Vagina (tissue), 2 donors: ENCODE measurements at places on chromosomes 4 and X.

DNA sequence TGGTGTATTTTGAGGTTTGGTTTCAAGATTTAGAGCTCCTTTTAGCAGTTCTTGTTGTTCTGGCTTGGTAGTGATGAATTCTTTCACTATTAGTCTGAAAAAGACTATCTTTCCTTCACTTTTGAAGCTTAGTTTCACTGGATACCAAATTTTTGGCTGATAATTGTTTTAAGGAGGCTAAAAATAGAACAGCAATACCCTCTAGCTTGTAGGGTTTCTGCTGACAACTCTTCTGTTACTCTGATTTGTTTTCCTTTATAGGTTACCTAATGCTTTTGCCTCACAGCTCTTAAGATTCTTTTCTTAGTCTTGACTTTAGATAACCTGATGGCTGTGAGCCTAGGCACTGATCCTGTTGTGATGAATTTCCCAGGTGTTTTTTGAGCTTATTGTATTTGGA, 33.6 kb upstream of the HEPH start:
- DNase-seq, result no peak

- no peak for DNase-seq
Observed at GRCh38 chrX:70421618-70422017, 1.5 kb upstream of the GDPD2 start.

- no peak for DNase-seq
Observed at GRCh38 chr4:137663251-137664045, 131.2 kb upstream of the PCDH18 start.

- DNase-seq, result no peak
Observed at GRCh38 chrX:151175283-151176062, 911 bp upstream of the GPR50 start.

DNA sequence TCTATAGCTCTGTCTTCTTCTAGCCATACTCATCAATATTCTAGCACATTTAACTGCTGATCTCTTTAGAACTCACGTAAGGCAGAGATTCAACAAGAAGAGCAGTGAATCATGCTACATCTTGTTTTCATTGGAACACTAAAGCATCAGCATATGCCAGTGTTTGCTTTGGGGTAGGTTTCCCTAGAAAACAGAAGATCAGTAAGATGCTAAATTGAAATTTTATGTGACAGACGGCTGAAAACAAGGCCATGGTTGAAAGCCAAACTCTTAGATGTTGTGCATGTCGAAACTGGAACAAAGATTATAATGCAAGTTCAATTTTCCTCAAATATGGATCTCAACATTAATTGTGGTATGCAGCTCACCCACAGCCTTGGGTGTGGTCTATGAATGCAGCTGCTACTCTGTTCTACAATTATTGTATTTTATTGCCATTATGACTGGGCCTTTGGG, 107.6 kb downstream of the PDLIM5 start:
- no peak for DNase-seq

DNA sequence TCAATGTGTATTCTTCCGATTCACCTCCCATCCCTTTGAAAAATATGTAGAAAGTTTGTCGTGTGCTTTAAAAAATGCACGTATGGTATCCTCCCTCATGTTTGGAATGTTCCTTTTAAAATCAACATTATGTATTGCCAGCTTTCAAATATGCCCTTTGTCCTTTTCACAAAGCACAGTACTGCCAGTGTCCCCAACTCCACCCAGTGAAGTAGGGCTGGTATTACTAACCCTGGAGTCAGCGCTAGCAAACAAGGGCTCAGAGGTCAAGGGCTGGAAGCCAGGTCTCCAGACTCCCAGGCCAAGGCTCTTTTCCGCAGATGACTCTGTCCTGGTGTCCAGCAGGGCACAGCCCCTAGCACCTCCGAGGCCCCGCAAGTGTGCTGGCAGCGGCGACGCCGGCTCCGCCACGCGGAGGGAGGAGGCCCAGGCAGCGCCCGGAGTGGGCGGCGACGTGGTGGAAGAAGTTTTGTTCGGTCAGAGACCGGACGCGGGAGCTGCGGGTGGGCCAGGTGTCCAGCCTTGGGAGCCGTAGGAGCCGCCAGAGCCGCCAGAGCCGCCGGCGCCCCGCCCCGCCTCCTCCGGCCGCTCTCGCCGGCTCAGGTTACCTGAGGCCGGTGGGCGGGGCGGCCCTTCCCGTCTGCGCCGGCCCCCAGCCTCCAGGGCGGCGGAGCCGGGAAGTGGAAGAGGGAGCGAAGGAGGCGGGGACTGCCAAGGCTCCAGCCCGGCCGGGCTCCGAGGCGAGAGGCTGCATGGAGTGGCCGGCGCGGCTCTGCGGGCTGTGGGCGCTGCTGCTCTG, at the start of gene IL13RA1:
TSS of gene IL13RA1 (plus strand) at position 720 of the 799 bp plus-strand sequence. CDS start at position 753, 33 bp downstream.
- no peak for DNase-seq

DNA sequence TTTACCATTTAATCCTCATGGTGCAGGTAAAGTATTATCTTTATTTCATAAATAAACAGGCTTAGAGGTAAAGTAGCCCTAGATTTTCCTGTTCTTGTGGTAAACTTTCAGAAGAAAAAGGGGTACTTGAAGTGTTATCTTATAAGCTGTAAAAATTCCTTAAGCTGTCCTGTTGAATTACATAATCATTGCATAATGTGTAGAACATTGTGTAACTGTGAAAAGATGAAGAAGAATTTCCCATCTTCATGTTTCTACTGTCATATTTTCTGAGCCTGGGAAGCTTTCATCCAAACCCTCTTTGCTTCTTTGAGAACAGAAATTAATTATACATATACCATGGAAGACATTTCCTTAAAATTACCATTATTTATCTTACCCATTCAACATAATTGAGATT, 90.5 kb downstream of the ELOVL6 start:
- no peak for DNase-seq

DNA sequence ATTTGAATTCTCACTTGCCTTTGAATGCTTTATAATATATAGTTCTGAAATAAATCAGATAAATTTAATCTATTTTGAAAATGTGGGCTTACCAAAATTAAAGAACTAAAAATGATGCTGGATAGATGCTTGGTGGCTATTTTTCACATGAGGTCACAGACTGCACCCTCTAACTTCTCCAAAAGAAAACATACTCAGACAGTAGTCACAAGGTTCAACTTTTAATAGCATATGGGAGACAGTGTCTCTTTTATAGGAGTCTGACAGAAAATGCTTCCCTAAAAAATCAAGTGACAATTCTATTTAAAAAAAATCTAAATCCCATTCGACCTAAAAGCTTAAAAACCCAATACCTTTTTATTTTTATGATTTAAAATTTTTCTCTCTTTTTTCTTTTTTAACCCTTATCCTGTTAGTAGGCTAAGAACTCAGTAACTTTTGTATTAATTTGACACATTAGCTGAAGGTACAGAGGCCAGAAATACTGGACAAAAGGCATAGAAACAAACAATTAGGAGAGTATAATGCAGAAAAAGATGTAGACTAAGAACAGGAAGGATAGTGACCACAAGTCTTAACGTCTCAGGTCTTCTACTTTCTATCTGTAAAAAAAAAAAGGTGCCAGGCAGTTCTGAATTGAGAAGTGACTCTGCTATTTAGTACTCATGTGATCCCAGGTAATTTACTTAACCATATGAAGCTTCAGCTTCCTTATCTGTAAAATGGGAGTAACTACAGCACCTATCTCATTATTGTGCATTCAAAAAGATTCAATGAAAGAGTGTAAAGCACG, 7.6 kb downstream of the TIGD4 start:
- DNase-seq, result no peak

DNA sequence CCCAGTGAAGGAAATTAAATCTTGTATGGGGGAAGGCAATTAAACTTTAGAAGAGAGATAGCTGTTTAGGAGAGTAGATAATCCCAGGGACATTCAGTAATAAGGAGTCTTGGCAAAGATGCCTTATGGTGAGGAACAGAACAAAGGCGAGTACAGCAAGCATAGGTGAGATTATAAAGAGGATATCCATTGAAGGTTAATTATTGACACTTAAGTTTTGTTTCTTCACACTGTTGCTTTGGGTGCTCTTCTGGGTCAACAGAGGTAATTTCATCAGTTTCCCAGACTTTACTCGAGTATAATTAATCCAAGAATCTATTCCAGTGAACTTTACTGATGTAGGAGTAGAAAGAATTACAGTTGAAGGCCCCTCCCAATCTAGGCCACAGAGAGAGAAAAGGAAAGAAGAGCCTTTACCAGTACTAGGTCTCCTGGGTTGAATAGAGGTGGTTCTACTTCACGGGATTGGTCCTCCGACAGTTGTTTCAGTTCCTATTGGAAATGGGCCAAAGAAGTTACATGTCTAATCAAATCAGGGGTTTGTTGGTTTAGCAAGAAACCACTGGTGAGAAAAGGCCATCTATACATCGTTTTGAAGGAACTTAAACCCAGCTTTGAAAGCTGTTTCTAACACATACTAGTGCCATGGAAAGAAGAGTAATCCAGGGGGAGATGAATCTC, 27.2 kb downstream of the EPGN start:
- DNase-seq, result no peak

GRCh38 chrX:124820738-124821137, 474.4 kb downstream of the SH2D1A start:
- DNase-seq, result no peak

DNA sequence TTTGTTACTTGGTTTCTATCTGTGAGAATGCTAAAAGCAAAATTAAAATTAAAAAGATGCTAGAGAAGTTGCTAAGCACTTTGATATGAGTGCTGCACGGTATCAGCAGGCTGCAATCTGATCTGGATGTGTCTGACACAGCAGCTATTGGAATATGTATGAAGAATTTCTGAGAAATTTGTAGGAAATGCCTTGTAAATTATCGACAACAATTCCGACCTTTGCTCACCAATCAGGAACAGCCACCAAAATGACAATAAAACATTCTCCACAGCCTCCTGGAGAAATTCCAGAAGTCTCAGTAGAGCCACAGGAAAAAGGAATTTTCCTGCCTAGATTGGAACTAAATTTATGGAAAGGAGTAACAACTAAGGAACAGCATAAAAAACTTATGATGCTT, 82.5 kb downstream of the TIGD2 start:
- DNase-seq, result no peak

DNA sequence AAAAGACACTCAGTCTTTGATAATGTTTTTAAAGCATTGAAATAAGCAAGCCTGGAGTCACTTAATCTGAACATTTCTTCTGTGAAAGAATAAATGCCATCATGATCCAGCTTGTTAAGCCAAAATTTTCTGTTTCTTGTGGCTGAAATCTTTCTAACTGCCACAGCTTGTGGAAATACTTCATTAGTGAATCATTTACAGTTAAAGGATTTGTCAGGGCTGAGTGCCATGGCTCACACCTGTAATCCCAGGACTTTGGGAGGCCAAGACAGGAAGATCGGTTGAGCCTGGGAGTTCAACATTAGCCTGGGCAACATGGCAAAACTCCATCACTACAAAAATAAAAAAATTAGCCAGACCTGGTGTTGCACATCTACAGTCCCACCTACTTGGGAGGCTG, 93.3 kb upstream of the PDE5A start:
- DNase-seq, result no peak

DNA sequence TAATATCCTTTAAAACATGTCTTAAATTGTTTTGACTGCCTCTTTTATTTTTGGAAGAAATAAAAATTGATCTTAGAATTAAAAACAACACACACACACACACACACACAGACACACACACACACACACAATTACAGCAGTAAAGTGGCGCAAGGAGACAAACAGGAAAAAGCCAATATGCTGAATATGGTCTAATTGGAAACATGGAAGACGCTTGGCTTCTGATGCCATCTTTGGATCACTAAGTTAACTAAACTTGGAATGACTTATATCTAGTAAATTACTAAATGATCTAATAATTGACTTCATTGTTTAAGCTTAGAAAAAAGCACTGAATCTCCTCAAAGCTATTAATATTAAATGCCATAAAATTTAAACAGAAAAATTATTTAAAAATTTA, 1093.4 kb downstream of the ADGRL3 start:
- no peak for DNase-seq

DNA sequence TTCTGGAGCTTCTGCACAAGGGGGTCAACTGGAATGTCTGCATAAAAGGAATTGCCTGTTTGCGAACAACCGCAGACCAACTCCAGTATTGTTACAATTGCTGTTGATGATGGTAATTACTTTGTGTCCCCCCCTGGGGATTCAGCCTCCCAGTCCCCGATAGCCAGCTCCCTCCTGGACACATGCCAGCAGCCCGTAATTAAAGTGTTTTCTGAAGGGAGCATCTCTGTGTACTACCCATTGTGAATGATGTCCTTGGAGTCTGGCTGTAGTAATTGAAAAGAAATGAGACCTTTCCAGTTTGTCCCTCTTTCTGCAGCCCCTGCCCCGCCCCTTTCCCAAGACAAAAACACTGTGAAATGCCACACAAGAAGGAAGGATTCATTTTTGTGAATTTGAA, 377.1 kb upstream of the LCORL start:
- no peak for DNase-seq

GRCh38 chrX:118562582-118563164, 67.1 kb downstream of the DOCK11 start:
- DNase-seq, result no peak

GRCh38 chr4:75289914-75290582, 224.2 kb downstream of the RCHY1 start:
- no peak for DNase-seq

- no peak for DNase-seq
Observed at GRCh38 chrX:148940411-148940996, 440.1 kb downstream of the AFF2 start.

DNA sequence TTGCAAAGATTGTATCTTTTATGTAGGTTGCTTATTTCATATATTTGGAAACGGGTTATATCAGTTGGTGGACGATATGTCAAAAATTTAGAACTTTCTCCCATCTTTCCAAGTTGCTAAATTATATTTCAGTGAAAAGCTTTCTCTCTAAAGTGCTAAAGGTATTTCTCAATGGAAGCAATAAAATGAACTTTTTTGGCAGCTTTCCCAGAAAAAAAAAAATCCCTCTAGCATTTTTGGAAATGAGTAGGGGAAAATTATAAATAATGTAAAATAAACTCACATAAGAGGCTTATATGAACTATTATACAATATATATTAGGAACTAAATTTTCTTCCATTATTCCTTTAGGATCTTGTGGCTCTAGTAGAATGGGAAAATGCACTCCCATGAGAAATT, 152.2 kb downstream of the GRID2 start:
- DNase-seq, result no peak

DNA sequence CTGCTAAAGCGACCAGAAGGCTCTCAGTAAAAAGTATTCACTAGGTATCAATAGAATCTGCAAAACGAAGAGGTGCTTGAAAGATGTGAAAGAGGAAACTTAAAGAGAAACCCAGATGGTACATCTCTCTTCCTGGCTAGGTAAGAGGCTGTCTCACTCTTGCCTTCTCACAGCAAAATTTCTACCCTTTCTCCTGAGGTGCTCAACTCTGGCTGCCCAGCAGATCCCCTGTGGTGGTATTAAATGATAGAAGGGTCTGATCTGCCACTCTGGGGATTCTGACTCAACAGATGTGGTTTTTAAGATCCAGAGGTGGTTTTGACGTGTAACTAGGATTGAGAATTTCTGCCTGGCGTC, 14.9 kb upstream of the TSPAN5 start:
- no peak for DNase-seq
